ENCODE measurements at places on chromosomes 1 and 21.
A peak's percentile ranks its signal among the peaks of the same experiment; 100 is the strongest.

GRCh38 chr1:113701429-113701828 lies 57.9 kb downstream of the PHTF1 start:
- DNase-seq, result no peak

GRCh38 chr1:18705811-18706210 lies 75.2 kb downstream of the PAX7 start:
- DNase-seq, result no peak

GRCh38 chr1:247445526-247446356 lies 12.2 kb downstream of the OR2B11 start:
- no peak for DNase-seq

- DNase-seq, result no peak
Observed at GRCh38 chr1:45365051-45365450, 24.8 kb upstream of the MUTYH start.

GRCh38 chr1:70090875-70091274 lies 114.5 kb downstream of the LRRC40 start:
- no peak for DNase-seq

DNA sequence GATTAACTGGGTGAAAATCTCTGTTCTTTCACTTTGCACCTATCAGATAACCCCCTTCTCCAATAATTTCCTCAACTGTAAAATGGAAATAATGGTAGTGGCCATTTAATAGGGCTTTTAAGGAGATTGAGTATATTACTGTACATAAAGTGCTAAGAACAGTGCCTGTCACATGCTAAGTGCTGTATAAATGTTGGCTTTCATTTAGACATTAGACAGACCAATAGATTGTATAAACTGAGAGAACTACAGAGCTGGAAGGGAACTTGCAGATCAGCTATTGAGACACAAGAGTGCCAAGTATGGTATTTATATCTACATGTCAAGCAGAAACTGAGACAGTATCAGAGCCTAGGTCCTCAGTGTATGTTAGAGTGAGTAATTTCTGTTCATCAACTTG lies 934.7 kb downstream of the PLA2G4A start:
- DNase-seq, result no peak

DNA sequence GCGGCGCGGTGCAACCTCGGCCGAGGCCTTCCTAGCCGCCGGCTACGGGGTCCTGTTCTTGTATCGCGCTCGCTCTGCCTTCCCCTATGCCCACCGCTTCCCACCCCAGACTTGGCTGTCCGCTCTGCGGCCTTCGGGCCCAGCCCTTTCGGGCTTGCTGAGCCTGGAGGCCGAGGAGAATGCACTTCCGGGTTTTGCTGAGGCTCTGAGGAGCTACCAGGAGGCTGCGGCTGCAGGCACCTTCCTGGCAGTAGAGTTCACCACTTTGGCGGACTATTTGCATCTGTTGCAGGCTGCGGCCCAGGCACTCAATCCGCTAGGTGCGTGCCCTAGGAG lies 379 bp downstream of the PPCS start:
- no peak for DNase-seq

GRCh38 chr1:214236477-214236876 lies 44.5 kb upstream of the SMYD2 start:
- DNase-seq, result no peak

- DNase-seq, result no peak
Observed at GRCh38 chr1:1165900-1166421, 7.7 kb upstream of the TTLL10 start.

- no peak for DNase-seq
Observed at GRCh38 chr1:158327481-158327880, 3.9 kb downstream of the CD1B start.

DNA sequence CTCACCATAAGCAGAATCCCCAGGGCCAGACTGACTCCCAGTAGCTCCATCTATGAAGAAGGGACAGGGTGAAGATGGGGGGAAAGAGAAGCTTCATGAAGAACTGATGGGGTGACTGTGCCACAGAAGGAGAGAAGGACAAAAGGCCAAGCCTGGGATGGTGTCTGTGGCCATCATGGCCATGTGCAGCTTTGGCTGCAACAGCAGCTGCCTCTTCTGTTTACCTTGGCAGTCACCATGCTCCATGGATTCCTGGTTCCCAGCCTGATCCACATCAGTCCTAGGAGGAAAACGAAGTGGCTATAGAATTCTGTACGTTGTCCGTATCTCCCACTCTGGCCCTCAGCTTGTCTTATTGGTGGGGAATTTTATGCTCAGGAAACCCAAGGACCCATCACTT lies 12.0 kb downstream of the SEMA6C start:
- DNase-seq, result peak; percentile 16

GRCh38 chr1:17892225-17892624 lies 137.1 kb downstream of the ACTL8 start:
- DNase-seq, result no peak

- no peak for DNase-seq
Observed at GRCh38 chr1:43402089-43402865, 12.6 kb downstream of the SZT2 start.

DNA sequence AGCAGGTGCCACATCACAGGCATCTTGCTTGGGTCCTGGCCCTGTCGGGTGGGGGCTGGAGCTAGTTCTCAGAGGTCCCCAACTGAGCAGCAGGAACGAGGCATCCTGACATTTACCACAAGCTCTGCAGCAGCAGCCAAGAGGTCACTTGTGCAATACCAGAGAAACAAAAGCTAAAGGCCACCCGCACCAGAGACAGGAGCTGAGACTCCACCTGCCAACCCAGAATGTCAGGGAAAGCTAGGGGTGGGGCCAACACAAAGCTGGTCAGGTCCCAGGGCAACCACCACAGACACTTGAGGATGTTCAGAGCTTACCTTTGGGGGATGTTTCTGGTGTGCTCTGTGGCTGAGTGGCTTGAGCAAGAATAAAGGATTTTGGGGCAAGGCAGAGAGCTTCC lies 13.6 kb upstream of the SYT6 start:
- no peak for DNase-seq

GRCh38 chr1:85465786-85466134 lies 801 bp upstream of the DDAH1 start:
- DNase-seq, result no peak

- DNase-seq, result no peak
Observed at GRCh38 chr1:84246213-84246612, 55.3 kb upstream of the SAMD13 start.

- no peak for DNase-seq
Observed at GRCh38 chr21:39938086-39938625, 70.9 kb downstream of the PCP4 start.

GRCh38 chr21:28078126-28078525 lies 914.6 kb downstream of the LTN1 start:
- no peak for DNase-seq

DNA sequence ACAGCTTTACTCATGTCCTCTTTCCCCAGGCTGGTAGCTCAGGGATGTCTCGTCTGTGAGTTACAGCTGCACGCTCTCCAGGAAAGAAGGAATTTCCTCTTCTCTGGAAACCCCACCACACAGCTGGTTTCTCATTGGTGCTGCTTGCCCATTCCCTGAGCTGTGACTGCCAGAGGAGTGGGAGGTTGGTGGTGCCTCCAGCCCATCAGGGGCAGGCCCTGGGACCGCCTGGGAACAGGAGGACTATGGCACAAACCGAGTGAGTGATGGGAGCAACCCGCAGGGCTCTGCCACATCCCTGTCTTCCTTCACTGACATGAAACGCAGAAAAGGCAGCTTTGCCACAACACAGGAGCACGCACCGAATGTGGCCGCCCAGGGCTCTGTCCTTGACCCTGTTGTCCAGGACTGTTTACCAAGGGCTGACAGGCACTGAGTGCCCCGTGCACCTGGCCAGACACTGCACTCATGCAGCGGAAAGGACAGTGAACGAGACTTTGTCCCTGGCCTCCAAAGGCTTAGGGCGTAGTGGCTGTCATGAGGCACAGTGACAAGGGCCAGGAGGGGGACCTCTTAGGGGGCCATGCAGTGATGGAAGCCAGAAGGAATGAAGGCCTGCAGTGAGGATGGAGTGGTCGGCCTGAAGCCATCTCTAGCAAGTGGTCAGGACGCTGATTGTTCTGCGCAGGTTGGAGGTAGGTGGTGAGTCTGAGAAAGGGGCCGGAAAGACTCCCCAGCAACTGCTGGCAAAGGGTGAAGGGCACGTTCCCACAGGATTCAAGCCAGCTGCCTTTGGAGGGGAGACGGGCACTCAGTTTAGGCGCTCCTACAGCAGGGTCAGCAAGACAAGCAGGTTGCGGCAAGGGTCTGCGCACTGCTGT lies 1.7 kb upstream of the CCNL2 start:
- DNase-seq, result no peak

DNA sequence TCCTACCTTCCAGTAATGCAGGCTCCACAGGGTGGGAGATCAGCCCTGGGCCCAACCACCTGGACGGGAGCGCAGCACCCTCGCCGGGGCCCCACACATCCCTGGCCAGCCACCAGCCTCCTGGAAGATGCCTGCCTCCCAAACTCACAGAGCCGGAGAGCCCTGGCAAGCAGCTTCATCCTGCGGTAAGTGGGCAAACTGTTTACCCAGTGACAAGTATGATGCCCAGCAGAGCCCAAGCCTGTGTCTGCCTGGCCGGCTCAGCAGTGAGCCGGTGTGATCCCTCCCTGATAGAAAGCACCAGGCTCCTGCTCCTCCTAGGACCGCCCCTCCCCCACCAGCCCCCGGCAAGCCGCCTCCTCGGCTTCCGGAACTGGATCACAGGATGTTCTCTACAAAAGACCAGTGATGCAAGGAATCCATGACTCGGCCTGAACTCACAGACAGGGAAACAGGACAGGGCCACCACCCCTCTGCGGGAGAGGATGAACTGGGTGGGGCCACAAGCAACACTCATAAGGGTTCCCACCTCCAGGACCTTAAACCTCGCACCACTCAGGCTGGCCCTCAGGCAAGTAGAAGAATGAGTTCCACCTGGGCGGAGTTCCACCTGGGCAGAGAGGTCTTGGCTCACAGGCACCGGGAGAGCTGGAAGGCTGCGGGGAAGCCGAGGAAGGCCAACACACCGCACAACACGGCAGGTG lies 7.9 kb downstream of the ACOT7 start:
- no peak for DNase-seq

- DNase-seq, result no peak
Observed at GRCh38 chr1:241157435-241157834, 199.6 kb downstream of the RGS7 start.

DNA sequence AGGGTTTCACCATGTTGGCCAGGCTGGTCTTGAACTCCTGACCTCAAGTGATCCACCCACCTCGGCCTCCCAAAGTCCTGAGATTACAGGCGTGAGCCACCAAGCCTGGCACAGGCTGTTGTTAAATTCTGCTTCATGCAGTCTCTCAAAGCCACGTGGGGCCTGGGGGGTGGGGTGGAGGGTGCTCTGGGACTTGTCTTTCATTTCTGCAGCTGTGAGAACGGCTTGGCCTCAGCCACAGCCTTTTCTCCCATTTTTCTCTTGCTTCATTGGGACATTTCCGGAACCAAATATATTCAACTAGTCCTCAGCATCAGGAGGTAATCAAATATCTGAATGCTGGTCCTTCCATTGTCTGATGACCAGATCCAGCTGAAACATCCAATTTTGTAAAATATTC lies 27.6 kb upstream of the KCNE2 start:
- no peak for DNase-seq

- DNase-seq, result no peak
Observed at GRCh38 chr1:211345719-211346118, 19.1 kb downstream of the TRAF5 start.

DNA sequence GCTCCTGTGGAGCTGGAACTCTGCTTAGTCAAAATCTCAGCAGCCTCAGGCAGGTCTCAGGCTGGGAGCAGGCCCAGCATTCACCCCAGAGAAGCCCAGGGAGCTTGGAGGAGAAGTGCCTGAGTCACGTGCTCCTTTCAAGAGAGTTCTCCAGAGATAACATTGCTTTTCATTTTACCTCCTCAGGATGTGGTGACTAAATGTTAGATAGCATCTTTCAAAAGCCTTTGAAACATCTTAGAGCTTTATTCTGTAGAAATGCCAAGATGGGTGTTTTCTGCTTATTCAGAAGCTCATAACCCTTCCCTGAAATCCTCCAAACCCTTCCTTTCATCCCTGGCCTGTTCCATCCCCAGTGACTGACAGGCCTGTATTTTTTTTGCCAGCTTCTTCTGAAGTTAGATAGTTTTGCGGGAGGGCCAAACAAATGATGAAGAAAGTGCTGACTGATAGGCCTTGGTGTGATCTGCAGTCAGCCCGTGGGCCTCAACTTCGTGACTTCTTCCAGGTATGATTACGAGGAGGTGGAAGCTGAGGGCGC lies 58.0 kb downstream of the PGM1 start:
- no peak for DNase-seq

- no peak for DNase-seq
Observed at GRCh38 chr1:22972760-22973159, at the start of gene LACTBL1. Gene LACTBL1, minus strand, starts transcription at chr1:22972866. Its CDS starts 550 bp downstream, at chr1:22972316.

- DNase-seq, result no peak
Observed at GRCh38 chr1:200240656-200241055, 169.2 kb downstream of the ZNF281 start.

GRCh38 chr1:2468041-2468472 lies 8.0 kb upstream of the PLCH2 start:
- no peak for DNase-seq

GRCh38 chr1:161206411-161207140 lies 4.4 kb downstream of the NDUFS2 start:
- no peak for DNase-seq

GRCh38 chr1:225554216-225554812 lies 98.6 kb downstream of the ENAH start:
- DNase-seq, result no peak

DNA sequence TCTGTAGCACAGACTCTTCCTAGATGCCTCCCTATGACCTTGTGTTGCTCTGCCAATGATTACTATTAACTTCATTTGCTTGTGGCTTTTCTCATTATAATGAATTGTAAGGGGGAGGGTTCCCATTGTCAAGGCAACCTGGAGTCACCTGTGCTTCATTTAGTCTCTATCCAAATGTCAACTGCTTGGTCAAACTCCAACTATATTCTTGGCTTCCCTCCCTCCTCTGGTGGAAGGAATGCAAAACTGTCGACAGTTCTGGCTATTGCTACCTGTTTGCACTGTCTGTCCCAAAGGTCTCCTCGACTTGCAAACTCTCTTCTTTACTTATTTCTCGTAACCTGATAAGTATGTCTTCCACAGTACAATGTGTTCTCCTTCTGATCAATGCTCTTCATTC lies 100.3 kb downstream of the CACNA1E start:
- DNase-seq, result no peak

GRCh38 chr1:245589906-245590305 lies 435.1 kb downstream of the KIF26B start:
- no peak for DNase-seq

GRCh38 chr1:30887485-30888315 lies 20.9 kb downstream of the SDC3 start:
- DNase-seq, result no peak

DNA sequence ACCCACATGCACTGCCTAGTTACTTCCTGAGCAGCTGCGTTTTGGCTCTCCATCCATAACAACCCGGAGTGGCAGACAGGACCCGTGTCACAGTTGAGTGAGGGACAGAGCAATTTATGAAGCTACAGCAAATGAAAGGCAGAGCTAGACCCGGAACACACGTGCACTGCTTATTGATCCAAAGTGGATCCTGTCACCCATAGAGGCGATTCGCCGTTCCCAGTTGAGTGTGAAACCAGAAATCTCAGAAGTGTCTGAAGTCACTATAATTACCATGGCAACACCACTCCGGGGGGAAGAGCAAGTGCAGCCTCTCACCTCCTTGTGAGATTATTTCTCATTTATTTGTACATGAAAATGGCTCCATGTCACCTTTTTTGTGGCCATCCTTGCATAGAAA lies 365.2 kb downstream of the DSCAM start:
- no peak for DNase-seq

All from activated CD4-positive, CD25-positive, alpha-beta regulatory T cell treated with anti-CD3 and anti-CD28 coated beads, Interleukin-2, amount 50 U/mL, for 72 hours (primary cell).